Stimulated activated CD8-positive, alpha-beta memory T cell treated with anti-CD3 and anti-CD28 coated beads, Interleukin-7, amount 100 ng/mL, for 1 hour (primary cell): ENCODE measurements at places on chromosomes 6 and 20.

GRCh38 chr20:59589086-59589684 lies 15.2 kb upstream of the PHACTR3 start:
- no peak for DNase-seq

GRCh38 chr6:22467645-22468044 lies 101.7 kb upstream of the HDGFL1 start:
- no peak for DNase-seq

DNA sequence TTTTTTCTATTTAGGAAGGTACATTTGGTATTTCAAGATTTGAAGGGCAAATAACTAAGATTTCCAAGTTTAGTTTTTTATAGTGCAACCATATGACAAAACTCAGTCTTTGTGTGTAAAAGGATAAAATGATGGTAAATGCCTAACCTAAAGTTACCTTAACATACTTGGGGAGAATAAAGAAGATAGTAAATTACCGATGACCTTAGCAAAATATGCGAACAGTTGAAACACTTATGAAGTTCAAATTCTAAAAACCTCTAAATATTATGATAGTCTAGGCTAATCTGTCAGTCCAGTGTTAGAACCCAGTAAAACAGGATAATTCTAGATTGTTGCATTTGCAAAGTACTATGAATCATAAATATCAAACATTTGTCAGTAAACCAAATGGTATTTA lies 127.5 kb downstream of the PTCHD4 start:
- DNase-seq, result no peak

DNA sequence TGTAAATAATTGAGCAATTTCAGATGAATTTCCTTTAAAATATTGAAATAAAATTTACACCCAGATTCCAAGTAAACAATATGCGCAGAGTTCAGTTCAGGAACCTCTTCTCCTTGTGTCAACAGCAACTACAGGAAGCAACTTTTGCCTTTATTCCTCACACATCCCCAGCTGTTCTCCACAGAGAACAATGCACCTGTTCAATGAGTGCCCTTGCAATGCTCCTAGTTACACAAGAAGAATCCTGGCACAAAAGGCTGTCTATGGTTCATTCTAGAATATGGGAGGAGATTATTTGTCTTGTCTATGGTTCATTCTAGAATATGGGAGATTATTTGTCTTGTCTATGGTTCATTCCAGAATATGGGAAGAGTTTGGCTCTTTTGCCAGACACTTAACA lies 454.9 kb downstream of the BTBD3 start:
- no peak for DNase-seq

DNA sequence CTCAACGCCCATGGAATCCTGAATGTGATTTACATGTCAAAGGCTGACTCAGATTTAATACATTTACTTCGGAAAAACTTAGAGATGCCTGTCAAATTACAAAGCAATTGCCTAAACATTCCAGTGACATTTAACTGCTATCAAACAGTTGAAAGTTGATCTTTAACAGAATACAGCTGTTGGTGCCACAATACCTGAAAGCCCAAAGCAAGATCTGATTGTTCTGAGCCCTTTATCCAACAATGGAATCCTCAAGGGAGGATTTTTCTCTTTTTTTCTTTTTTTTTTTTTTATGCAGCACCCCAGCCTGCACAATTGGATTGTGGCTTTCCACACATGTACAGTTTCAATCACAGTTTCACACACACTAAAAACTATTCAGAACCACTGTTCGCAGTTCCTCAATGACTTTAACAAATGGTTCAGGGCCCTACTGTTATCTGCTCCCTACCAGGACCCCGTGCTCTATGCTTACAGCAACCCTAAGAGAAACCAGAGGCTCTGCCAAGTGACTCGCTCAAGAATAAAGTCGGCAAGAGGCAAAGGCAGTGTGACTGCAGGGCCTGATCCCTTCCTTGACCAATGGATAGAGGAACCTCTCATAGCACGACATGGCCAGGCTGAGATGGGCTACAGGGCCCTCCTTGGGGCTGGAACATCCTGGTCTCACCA lies 33.3 kb downstream of the EPB41L2 start:
- DNase-seq, result no peak

DNA sequence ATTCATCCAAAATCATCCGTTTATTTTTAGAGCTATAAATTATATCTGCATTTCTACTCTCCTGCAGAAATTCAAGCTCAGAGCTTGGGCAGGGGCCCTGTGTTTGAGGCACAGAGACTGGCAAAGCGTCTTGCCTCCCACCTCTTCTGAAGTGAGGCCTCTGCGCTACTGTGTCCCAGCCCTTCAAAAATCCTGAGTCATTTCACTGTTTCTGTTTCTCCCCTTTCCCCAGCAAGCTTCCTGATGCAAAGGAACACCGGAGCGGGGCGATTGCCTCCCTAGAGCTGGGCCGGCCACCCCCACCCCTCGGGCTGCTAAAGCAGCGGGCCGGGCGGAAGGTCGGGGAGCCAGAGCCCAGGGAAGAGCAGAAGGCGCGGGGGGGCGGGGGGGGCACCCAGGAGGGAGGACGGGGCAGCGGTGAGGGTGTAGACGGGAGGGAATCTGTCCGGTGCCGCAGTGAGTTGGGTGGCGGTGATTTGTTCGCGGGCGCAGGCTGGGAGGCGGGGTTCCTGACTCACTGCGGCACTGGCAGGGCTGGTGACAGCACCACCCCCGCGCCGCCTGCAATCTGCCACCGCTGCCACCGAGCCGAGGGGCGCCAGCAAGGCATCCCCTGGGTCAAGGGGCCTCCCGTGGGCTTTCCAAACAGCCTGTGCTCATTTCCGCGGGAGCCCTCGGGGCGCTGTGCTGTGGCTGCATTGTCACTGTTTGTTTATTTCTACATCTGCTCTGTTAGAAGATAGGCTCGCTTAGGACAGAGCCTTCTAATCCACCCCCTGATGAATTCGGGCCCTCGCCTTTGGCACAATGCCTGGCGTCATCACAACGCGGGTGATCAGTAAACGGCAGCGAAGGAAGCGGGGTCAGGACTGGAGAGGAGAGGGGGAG lies 46.5 kb upstream of the SNAP25 start:
- DNase-seq, result no peak

DNA sequence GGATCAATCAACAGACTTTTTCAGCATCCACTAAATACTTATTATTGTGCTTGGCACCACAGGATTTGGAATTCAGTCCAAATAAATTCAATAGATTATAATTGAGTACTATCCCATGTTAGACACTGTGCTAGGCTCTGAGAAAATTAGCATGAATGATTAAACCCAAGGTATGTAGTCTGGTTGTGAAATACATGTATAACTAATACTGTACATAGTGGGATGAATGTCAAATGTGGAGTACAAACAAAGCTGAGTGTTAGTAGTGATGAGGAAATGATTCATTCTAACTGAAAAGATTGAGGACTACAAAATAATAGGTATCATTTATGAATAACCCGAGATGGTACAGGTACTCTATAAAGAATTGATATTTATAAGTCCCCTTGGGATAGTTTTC lies 111.9 kb upstream of the FLRT3 start:
- DNase-seq, result no peak

GRCh38 chr6:20688710-20689500 lies 154.6 kb downstream of the CDKAL1 start:
- no peak for DNase-seq

GRCh38 chr6:1103021-1103420 lies 208.9 kb upstream of the FOXQ1 start:
- DNase-seq, result no peak

DNA sequence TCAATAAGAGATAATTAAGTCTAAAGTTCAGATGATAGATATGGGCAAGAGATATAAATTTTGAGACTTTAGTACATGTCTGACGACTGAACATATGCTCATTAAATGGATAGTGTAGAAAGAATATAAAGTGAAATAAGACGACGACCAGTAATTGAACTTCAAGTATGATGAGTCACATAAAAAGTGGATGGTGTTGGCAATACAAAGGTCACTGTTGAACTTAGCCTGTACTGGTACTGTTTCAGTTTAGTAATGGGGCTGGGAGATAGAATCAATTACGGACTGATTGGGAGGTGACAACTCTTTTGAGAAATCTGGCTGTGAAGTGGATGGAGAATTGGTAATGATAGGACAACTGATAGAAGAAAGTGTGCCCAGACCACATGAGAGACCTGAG lies 68.1 kb downstream of the IBTK start:
- DNase-seq, result no peak

- no peak for DNase-seq
Observed at GRCh38 chr6:143774347-143774746, 68.8 kb upstream of the LTV1 start.

DNA sequence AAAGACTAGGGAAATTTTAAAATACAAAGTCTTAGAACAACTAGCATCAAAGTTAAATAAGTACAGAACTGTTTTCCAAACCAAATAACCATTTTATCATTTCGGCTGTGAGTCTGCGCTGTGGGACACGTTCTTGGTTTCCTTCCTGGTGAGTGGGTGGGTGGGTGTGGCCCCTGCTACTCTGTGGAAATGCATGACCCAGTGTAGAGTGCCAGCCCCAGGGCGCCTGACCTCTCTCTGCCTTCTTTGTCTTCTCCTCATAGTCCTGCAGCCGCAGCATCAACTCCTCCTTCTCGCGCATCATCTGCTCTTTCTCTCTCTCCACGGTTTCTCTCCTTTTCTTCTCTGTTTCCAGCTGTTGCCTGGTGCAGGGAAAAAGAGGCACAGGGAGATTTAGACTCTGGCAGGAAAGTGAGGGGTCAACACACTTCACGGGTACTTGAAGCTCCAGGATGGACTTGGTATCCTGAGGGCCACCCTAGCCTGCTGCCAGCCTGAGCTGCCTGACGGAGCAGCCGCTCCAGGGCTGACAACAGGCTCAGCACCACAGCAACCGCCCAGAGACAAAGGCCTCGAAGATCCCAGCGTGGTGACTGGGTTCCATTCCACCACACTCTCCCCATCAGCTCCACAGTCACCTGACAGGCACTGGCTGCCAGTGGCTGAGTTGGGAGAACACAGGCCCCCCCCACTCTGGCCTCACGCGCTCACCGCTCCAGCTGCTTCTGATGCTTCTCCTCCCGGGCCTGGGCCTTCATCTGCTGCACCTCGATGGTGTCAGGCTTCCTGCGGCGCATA lies 48.4 kb downstream of the EZR start:
- DNase-seq, result no peak

DNA sequence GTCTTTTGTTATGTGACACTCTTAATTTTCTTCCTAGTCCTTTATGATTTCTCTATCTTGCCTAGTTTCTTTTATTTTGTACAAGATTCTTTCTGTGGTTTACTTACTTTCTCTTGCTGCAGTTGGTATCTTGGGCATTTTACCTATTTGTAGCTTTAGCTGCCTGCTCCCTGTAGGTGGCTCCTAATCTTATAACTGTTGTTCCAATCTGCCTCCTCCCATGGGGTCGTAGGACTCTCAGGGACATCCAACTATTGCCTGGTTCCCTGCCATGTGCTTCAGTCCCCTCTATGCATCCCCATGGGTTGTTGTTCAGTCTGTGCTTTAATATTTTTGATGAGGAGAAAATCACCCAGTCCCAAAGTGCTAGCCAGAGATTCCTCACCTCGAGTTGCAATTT lies 31.4 kb downstream of the RIN2 start:
- no peak for DNase-seq

DNA sequence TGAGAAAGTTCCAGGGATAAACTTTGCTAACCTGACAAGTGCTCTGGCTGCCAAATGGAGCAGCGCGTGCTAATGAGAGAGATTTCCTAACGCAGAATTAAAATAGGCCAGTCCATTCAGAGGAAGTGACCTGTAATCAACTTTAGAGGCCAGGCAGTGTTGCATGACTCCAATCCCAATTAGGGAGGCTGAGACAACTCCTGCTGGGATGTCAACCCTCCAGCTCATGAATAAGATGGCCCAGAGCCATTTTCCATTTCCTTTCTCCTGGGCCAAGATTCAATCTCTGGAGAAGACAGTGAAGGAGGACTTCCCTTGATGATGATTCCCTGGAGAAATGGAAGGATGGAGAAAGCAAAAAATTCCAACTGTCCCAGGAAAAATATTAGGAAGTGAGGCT lies 241.5 kb upstream of the RNF24 start:
- DNase-seq, result no peak

DNA sequence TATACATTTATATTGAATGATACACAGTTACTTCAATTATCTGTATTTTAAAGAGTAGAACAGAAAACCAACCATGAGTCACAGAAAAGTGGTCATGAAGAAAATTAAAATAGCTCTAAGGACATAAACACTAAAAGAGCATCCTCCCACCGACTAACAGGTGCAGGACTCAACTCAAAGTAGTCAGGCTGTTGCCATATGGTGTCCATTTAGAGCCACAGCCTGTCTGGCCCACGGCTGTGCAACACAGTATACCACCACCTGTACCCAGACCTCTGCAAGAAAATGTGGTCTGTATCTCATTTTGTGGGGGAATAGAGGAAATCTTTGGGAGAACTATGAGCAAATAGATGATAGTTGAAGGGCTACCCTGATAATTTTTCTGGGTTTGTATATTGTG lies 449.8 kb upstream of the RNF217 start:
- no peak for DNase-seq

- DNase-seq, result no peak
Observed at GRCh38 chr6:119669221-119669620, 319.7 kb upstream of the MAN1A1 start.

DNA sequence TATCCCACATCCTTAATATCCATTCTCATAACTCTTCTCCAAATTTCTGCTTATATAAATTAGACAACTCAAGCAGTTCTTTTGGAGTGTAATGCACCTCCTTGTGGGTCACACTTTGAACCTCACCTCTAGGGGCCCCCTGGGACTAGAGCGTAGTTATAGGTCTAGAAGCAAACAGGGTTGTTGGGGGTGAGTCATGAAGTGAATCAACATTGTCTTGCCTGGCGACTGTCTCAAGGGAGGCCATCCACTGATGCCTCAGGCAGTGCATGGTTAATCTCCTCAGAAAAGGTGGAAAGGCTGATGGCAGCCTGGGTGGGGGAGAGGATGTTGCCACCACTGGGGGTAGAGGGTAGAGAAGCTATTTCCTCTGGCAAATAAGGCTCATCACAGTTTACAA lies 129.1 kb downstream of the TNFRSF21 start:
- DNase-seq, result no peak

DNA sequence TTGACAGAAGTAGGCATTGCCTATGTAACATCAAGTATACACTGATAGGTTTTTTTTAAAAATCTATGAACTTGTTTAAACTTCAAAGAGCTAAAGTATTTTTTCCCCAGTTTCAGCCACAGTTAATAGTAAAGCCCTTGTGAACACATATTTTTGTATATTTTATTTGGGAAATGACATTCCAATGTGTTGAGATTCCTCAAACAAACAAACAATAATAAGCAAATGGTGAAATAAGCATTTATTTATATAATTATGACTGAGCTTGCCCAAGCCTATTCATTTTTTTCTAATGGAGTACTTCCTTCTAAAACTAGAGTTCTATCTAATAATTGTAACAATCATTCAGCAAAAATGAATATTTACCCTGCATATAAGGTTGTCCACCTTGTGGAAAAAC lies 12.5 kb downstream of the SYCP2 start:
- no peak for DNase-seq

GRCh38 chr20:35243986-35244385 lies 17.5 kb downstream of the MMP24 start:
- no peak for DNase-seq

GRCh38 chr20:48326868-48327267 lies 500.9 kb downstream of the PREX1 start:
- no peak for DNase-seq

- no peak for DNase-seq
Observed at GRCh38 chr6:5866547-5867051, 140.1 kb downstream of the NRN1 start.
